ENCODE measurements at places on chromosomes 4 and X.

- DNase-seq = no peak
These were observed 173.0 kb upstream of the TET2 start for GRCh38 chr4:104973708-104974107.

DNA sequence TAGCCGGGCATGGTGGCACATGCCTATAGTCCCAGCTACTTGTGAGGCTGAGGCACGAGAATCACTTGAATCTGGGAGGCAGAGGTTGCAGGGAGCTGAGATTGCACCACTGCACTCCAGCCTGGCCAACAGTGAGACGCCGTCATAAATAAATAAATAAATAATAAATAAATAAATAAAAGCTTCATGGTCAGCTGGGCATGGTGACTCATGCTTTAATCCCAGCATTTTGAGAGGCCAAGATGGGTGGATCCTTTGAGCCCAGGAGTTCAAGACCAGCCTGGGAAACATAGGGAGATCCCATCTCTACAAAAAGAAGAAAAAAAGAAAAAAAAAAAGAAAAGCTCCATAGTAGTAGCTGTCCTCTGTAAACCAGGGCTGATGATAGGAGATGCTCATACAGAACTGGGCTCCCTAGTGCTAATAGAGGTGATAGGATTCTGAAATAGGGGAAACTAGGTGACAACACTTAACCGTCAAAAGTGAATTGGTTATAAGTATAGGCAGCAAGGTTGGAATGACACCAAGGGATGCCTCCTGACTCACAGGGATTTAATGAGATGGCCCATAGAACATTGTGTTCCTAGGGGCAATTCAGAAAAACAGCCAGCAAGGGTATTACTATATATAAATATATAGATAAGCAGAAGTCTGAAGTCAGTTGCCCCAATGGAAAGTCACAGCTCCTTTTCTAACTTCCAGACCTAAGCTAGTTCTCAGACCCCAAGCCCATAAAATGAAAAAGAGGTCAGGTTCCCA, 41.8 kb upstream of the ARHGEF6 start:
- no peak for DNase-seq

GRCh38 chr4:53858744-53859143, 205.7 kb downstream of the CHIC2 start:
- DNase-seq = no peak

GRCh38 chr4:84496331-84496705, 2.8 kb downstream of the NKX6-1 start:
- no peak for DNase-seq

DNA sequence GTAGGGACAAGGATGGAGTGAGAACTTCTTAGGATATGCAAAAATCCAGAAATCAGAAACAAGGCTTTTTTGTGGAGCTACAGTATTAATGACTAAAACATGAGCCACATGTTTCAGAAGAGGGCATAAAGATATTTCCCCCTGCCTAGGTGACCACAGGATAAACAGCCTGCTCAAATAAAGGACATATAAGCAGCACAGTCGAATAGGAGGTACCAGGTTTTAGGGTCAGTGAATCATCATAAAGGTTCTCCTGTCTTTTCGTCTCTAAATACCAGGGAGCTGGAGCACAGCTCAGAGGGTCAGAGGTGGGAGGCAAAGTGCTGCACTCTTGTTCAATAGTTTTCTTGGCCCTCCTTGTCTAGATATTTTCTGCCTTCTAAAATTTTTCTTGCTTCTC, 211.9 kb upstream of the HS3ST1 start:
- no peak for DNase-seq

GRCh38 chr4:54233277-54233696, 4.2 kb downstream of the PDGFRA start:
- DNase-seq = peak; percentile 92

- DNase-seq = peak; percentile 48
These were observed 1.9 kb downstream of the ENPP6 start for GRCh38 chr4:184215709-184216328.

DNA sequence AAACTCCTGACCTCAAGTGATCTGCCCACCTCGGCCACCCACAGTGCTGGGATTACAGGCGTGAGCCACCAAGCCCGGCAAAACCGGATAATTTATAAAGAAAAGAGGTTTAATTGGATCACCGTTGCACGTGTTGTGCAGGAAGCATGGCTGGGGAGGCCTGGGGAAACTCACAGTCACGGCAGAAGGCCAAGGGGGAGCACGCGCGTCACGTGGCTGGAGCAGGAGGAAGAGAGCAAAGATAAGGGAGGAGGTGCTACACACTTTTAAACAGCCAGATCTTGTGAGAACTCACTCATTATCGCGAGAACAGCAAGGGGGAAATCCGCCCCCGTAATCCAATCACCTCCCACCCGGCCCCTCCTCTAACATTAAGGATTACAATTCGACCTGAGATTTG, 177.9 kb upstream of the TENM3 start:
- DNase-seq = no peak

- DNase-seq = no peak
These were observed 465 bp downstream of the EMD start for GRCh38 chrX:154379569-154379951.

GRCh38 chr4:107874024-107874423, 49.3 kb downstream of the SGMS2 start:
- no peak for DNase-seq

GRCh38 chr4:13483136-13483767, 888 bp downstream of the RAB28 start:
- peak; percentile 65 for DNase-seq

- no peak for DNase-seq
These were observed 40.6 kb downstream of the GUCY2F start for GRCh38 chrX:109441266-109441665.

GRCh38 chr4:98546910-98547594, 111.4 kb downstream of the TSPAN5 start:
- DNase-seq = no peak

- no peak for DNase-seq
These were observed 168.1 kb downstream of the SCFD2 start for GRCh38 chr4:53197772-53198142.

GRCh38 chr4:24722026-24722568, 73.3 kb upstream of the SOD3 start:
- DNase-seq = no peak

GRCh38 chr4:177569434-177569833, 127.2 kb upstream of the AGA start:
- DNase-seq = no peak

DNA sequence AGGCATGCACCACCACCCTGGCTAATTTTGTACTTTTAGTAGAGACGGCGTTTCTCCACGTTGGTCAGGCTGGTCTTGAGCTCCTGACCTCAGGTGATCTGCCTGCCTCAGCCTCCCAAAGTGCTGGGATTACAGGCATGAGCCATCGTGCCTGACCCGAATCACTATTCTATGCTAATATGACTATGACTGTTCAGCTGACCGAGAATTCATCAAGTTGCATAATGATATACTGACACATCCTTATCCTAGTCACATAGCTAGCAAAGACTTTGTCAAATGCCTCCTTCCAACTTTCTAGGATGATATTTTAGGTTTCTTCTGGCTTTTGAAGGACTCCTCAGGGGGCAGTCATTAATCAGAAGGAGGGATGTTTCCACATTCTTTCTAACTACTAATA, 4.8 kb upstream of the GPM6B start:
- DNase-seq = no peak

DNA sequence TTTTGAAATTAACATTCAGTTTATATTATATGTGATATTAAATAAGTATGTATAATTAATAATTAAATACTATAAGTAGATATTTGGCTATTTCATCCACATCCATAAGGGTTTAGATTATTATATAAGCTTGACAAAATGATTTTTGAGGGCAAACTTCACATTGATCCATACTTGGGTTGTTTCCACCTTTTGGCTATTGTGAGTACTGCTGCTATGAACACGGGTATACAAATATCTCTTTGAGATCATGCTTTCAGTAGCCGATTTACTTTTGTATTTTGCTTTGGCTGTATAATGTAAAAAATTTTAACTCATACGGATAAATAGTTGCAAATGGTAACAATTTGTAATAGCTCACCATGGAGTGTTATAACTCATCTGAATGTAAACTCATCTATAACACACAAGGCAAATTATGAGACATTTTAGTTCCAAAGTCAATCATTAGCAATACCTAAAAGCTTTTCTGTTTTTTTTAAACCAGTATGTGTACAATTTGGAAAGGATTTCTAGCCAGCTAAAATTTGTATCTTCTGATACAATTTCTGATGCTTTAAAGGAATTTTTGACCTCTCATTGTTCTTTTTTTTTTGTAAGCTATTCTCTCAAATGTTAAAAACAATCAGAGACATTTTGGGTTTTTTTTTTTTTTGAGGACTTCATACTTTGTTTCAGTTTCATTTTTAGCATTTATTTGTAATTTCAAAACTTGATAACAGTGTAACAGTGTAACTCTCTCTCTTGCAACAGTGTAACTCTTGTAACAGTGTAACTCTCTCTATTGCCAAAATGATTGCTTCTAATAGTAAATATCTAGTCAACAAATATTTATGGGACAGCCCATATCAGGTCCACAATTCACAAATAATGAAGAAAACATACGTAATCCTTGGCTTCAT, 51.8 kb upstream of the ARX start:
- no peak for DNase-seq

DNA sequence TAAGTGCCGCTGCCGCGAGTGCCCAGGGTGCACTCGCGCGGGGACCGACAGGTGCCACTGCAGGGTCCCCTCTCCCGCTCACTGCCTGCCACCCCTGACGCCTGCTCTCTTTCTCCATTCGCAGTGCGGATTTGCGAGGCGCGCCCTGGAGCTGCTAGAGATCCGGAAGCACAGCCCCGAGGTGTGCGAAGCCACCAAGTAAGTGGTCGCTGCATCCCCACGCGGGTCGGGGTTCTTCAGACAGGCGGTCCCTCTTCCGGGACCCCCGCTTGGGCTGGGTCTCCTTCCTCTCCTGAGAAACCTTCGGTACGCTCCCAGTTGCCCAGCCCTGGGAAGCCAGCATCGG, 547 bp downstream of the GUCY1A1 start:
- no peak for DNase-seq

- no peak for DNase-seq
These were observed 167.6 kb downstream of the ARHGAP24 start for GRCh38 chr4:85642356-85643100.

- DNase-seq = peak; percentile 62
These were observed 84.6 kb downstream of the RELL1 start for GRCh38 chr4:37601531-37601930.

DNA sequence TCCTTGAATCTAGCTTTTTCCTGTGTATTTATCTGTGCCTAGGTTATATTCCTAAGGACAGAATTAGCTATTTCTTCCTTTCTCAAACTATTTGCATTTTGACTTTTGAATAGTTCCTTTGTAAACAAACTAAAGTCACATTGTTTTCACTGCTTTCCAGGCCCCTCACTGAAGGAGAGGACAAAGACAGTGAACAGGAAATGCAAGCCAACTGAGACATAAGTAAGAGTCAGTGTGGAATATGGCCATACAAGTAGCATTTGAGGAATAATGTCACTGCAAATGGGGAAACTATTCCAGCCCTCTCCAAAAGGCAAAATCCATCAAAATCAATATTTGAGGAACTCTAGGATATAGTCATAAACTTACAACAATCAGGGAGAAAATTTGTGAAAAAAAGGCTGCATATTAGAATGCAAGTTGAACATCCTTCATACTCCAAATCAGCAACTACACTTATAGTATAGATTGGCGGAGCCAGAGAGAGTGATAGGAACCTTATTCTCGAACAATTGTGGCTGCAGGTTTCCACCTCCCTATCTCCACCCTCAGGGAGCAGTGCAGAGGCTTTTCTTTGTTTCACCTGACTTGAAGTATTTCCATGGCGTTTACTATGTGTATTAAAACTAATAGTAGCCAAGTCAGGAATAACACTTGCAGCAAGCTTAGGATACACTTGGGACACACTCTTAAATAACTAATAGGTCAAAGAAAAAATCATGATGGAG, 1110.4 kb upstream of the ADGRL3 start:
- DNase-seq = no peak

DNA sequence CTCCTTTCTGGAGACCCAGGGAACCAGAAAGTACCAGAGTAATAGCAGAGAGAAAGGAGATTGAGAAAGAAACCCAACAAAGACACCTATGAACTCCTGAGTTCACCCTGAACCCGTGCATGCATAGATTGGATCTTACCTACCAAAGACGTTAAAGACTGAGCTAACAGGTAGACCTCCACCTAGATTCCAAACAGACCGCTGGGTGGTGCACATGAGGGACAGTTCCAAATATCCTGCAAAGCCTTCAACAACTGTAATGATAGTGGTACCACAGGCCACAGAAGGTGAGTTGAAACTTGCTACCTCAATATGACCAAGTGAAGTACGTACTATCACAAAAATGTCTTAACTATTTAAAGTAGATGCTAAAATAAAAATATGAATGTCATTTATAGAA, 34.0 kb upstream of the NR0B1 start:
- DNase-seq = no peak

GRCh38 chr4:89268679-89269078, 38.9 kb downstream of the GPRIN3 start:
- DNase-seq = no peak

- DNase-seq = no peak
These were observed 118.3 kb downstream of the KCNIP4 start for GRCh38 chr4:21830272-21830671.

- no peak for DNase-seq
These were observed 67.0 kb upstream of the TMLHE start for GRCh38 chrX:155679715-155680114.

- DNase-seq = peak; percentile 46
These were observed 169.2 kb upstream of the MAGEB18 start for GRCh38 chrX:25968920-25969319.

DNA sequence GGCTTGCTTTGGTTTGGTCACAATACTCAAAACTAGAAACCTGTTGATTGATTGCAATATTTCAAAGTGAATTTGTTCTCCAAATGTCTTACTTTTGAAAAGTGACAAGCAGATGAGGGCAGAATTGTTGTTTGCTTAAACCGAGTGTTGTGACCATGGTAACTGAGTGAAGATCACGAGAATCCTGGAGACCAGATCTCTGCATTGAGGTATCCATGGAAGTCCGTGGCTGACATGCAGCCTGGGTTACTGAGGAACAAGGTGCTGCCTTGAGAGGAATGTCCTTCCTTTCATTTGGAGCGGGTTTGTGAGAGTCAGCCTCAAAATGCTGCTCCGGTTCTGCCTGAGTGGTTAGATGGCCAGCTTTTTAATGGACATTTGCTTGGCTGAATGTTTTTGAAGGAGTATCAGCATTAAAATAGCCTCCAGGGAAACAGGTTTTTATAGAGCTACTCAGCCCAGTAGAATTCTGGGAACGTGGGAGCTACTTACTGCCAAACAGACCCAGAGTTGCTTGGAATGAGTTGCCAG, 31.3 kb downstream of the NYX start:
- no peak for DNase-seq
